ELR (cell line): ENCODE measurements at places on chromosomes 12 and 14.

- DNase-seq = peak; percentile 15
Measured at GRCh38 chr12:94706250-94706661, 55.9 kb upstream of the TMCC3 start.

DNA sequence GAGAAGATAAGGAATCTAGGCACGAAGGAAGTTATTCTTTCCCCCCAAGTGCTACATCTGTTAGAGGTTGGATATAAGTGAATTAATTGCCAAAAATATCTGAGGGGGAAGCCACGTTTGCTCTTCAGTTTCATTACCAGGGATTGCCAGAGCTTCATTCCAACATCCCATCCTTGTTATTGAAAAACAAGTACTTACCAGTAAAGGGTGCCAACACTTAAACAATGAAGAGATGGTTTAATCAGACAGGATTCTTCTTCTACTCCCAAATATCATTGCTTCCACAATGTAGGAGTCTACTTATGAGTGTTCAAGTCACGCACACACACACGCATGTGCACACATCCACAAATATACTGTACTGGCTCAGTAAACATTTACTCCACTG lies 312.4 kb downstream of the RPAP3 start:
- no peak for DNase-seq

- DNase-seq = no peak
Measured at GRCh38 chr14:89613260-89614008, 196.4 kb upstream of the FOXN3 start.

- DNase-seq = no peak
Measured at GRCh38 chr14:99664058-99664936, 19.4 kb downstream of the HHIPL1 start.

DNA sequence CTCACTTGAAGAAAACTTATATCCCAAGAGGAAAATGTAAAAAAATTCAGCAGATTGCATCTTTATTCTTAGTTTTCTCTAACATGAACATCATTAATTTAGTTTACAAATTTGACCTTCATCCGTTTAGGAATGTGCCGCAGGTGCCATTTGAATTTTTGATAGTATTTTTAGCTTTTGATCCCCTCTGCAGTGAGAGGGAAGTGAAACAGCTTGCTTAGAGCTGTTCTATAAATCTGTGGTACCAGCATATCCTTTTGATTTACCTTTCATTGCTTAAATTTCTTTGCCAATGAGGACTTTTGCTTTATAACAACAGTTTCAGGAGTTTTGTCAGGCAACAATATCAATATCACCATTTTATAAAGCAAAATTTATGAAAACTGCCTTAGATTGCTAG lies 32.7 kb downstream of the DUSP6 start:
- no peak for DNase-seq

- DNase-seq = no peak
Measured at GRCh38 chr12:41576925-41577324, 388.8 kb downstream of the PDZRN4 start.

GRCh38 chr12:47110011-47110541 lies 30.3 kb upstream of the AMIGO2 start:
- DNase-seq = no peak

GRCh38 chr14:39459795-39460478 lies 27.7 kb upstream of the FBXO33 start:
- no peak for DNase-seq

- DNase-seq = no peak
Measured at GRCh38 chr12:49546481-49546880, 7.7 kb downstream of the KCNH3 start.

- no peak for DNase-seq
Measured at GRCh38 chr12:105336411-105336810, 5.9 kb downstream of the C12orf75 start.

DNA sequence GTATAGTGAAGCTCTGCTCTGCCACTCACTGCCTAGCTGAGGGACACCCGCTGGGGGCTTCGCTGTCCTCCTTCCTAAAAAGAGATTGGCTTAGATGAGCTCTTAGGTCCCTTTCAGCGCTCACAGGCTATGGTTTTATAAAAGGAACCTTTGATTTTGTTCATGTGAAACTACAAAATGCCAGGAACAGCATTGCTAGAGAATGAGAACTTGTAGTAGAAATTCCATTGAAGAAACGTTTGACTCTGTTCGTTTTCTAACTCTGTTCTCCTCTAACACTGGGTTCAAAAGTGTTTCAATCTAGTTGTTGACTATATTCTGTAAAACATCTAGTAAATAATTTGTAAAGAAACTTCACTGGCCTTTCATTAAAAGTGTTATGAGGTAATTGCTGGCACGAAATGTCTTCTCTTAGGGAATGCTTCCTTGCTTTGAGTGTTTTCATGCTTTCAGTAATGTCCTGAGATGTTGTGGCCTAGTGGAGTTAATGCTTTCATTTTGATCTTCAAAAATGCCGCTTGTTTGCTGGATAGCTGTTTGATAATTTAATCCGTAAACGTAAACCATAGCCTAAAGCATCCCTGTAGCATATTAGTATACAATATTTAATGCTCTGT lies 1.6 kb downstream of the MARK3 start:
- DNase-seq = no peak

GRCh38 chr12:109462868-109463692 lies 14.0 kb downstream of the KCTD10 start:
- DNase-seq = peak; percentile 92

DNA sequence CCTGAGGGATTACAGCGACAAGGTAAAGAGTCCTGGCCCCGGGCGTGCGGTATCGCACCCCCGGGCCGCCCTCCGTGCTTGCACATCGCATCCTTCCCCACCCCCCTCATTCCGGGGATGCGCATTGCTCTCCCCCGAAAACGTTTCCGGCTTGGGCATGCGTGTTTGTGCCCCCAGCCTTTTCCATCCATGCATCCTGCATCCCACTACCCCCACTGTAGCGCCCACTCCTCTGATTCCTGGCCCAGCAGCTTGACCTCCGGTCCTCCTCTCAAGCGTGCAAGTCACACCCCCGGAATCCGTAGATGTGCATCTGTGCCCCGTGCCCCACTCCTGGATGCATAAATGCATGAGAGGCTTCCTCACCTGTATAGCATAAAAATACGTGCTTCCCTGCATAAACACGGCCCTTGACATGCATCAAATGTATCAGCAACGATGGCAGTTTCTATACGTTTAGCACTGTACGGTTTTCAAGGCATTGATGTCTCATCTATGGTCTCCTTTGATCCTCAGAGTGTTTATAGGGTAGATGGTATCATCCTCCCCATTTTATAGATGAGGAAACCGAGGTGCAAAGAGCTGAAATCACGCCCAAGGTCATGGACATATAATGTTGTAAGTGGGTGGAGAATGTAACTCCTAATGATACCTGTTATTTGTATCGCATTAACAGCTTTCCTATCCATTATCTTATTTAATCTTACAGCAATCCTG lies 484 bp downstream of the RIC8B start:
- no peak for DNase-seq

GRCh38 chr12:56954057-56954957 lies 3.1 kb downstream of the RDH16 start:
- DNase-seq = no peak
